Activated T-helper 9 cell treated with anti-CD3 and anti-CD28 coated beads, Interleukin-2, amount 50 U/mL, for 16 hours (primary cell): ENCODE measurements at places on chromosomes 6 and 20.
A peak's percentile ranks its signal among the peaks of the same experiment; 100 is the strongest.

DNA sequence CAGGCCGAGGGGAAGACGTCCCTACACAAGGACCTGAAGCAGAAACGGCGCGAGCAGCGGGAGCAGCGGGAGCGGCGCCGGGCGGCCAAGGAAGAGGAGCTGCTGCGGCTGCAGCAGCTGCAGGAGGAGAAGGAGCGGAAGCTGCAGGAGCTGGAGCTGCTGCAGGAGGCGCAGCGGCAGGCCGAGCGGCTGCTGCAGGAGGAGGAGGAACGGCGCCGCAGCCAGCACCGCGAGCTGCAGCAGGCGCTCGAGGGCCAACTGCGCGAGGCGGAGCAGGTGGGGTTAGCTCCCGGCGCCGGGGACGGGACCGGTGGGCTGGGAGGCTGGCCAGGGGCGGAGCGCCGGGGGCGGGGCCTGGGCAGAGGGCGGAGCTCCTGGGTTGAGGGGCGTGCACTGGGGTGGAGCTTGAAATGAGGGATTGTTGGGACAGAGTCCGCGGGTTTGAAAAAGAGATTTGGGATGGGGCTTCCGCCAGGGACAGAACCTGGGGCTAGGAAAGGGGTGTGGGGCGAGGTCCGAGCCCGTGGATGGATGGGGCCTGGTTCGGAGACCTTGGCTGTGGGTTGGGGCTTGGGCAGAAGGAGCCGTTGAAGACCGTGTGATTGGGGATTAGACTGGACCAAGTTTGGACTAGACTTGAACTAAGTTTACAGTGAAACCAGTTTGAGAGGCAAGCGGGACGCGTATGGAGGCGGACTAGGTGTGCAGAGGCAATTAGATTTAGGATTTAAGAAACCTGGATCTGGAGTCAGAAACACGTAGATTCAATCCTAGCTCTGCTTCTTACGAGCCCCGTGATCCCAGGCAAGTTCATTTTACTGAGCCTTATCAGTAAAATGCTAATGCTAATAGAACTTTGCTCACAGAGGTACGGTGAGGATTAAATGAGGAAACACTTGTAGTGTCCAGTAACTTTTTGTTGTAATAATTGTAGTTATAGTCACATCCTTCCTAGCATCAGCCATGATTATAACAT is 20.9 kb downstream of the DEF6 start:
- no peak for DNase-seq

DNA sequence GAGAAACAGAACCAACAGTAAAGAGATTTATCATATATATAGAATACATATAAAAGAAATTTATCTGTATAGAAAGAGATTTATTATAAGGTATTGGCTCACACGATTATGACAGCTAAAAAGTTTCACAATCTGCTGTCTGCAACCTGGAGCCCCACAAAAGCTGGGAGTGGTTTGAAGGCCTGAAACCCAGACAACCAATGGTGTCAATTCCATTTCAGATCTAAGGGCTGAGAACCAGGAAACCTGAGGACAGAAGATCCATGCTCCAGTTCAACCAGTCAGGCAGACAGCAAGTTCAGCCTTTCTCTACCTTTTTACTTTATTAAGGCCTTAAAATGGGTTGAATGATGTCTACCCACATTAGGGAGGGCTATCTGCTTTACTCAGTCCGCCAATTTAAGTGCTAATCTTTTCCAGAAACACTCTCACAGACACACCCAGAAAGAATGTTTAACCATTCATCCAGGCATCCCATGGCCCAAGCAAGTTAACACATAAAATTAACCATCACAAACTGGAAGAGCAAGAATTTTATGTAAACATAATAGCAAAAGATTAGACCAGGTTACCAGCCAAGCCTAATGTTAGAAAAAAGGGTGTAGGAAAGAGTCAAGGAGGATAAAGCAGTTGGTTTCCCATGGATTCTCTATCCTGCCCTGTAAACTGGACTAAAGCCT is 170.9 kb downstream of the FUT9 start:
- no peak for DNase-seq

- no peak for DNase-seq
Measured at GRCh38 chr6:112853162-112853561, 506.0 kb downstream of the RFPL4B start.

GRCh38 chr20:58649288-58650180 is 1.5 kb upstream of the STX16 start:
- peak; percentile 29 for DNase-seq

DNA sequence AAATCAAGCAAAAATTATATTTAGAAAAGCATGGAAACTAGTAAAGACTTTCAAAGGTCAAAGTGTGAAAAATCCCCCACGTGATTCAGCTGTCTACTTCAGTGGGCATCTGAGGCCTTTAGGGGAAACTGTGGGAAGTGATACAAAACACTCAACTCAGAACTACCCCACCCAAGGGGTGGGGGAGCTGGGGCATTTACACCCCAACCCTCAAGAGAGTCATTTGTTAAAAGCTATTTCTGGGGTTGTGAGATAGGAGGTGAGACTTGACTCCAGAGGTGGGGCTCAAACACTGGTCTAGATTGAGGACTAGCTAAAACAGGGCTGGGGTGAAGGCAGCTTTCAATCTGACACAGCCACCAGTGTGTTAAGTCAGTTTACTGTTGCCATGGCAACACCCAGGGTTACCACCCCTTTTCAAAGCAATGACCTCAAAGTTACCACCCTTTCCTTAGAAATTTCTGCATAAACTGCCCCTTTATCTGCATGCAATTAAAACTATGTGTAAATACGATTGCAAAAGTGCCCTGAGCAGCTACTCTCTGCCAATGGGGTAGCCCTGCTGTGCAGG is 9.9 kb upstream of the GTSF1L start:
- DNase-seq, result no peak
